Uterine smooth muscle cell (primary cell): ENCODE measurements at places on chromosomes 13 and 19. TPM values are rescaled to one million over a fixed set of nuclear protein-coding genes. Genes with fewer than 3 reads are reported as not detected.

FOSB gene
- total RNA-seq, result 0.44 and 0.62 TPM in 2 replicates

EXOC3L2 gene
- total RNA-seq, result not detected in 2 replicates

DACT3 gene
- 6.2 and 8.0 TPM in 2 replicates for total RNA-seq

CNN1 gene
- 20.4 and 37.0 TPM in 2 replicates for total RNA-seq

PTH2 gene
- total RNA-seq, result not detected in 2 replicates

B9D2 gene
- total RNA-seq, result 4.7 and 5.9 TPM in 2 replicates

TPP2 gene
- 82.4 and 84.7 TPM in 2 replicates for total RNA-seq

ZNF30 gene
- total RNA-seq, result 2.2 and 2.4 TPM in 2 replicates

SIGLEC8 gene
- not detected in 2 replicates for total RNA-seq

ACP5 gene
- total RNA-seq, result 2.7 and 9.9 TPM in 2 replicates

FLT1 gene
- total RNA-seq, result 3.1 and 6.2 TPM in 2 replicates

FFAR3 gene
- total RNA-seq, result not detected in 2 replicates

CABP5 gene
- not detected in 2 replicates for total RNA-seq

CD37 gene
- total RNA-seq, result 0.12 TPM in 1 of 2 replicates, not detected in the other

CASP14 gene
- total RNA-seq, result not detected in 2 replicates

IZUMO1 gene
- total RNA-seq, result not detected in 2 replicates

LRRC63 gene
- 0.22 and 0.50 TPM in 2 replicates for total RNA-seq

KIR2DL1 gene
- not detected in 2 replicates for total RNA-seq

HNRNPA1L2 gene
- 3.9 and 5.4 TPM in 2 replicates for total RNA-seq

EID2 gene
- 10.2 and 16.3 TPM in 2 replicates for total RNA-seq

PROZ gene
- not detected in 2 replicates for total RNA-seq

NKG7 gene
- total RNA-seq, result not detected in 2 replicates

INAFM1 gene
- 2.4 and 3.1 TPM in 2 replicates for total RNA-seq

KLC3 gene
- 0.66 TPM in 1 of 2 replicates, not detected in the other for total RNA-seq
